ENCODE measurements at places on chromosomes 2 and 18.

GRCh38 chr2:238216651-238217184, 13.2 kb upstream of the ILKAP start:
- no peak for DNase-seq

- no peak for DNase-seq
Observed at GRCh38 chr2:157441072-157441454, 2.8 kb downstream of the CYTIP start.

DNA sequence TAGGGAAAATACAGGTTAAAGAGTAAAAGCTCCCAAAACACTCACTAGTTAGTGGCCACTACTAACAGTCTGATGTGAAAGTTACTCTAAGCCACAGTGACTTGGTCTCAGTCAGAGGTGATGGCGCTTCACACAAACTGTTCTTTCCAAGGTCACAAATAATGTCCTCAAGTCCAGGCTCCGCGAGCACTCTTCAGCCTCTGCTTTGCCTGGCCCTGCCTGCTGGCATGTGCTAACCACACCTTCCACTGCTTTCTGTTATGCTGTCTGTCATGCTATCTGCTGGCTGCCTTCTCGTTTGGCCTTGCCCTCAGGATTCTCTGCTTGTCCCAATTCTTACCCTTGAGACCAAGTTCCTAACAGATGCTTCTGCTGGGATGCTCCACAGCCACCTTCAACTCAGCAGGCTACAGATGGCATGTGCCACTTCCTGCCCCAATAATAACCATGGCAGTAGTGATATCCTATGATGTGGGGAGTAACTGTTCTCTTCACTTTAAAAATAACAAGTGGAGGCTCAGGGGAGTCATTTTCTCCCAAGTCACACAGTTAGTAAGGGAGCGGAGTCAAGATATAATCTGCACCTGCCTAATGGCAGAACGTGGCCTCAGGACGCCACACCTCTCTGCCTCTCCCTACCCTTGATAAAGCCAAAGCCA, 75.7 kb downstream of the ZAP70 start:
- DNase-seq = no peak

- no peak for DNase-seq
Observed at GRCh38 chr2:38626326-38627035, 23.8 kb upstream of the HNRNPLL start.

DNA sequence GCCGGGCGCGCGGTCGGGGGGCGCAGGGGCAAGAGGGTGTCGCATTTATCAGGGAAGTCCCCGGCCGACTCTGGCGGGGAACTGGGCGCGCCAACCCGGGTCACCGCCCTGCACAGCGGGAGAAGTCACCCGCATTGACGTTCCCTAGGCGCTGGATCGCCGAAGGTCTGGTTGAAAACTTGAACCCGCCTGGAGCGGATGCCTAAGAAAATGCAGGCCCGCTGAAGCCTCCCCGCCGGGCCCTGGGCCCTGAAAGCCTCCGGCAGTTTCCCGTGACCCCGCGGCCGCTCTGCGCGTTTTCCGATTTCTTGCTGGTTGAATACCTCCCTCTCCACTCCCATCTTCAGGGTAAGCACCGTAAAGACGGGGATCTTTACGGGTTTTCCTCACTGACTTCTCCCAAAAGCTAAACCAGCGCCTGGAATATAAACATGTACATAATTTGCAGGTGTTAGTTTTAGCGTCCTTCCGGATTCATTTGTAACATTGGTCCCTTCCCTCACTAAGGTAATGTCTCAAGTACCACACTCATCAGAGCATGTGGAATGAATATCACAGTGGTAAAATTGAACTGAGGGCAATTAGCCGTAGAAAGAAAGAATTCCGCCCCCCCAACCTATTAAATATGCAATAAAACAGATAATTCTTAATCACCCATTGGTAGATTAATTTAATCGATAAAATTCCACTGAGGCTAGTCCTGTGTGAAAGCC, 675 bp upstream of the SPIRE1 start:
- no peak for DNase-seq

DNA sequence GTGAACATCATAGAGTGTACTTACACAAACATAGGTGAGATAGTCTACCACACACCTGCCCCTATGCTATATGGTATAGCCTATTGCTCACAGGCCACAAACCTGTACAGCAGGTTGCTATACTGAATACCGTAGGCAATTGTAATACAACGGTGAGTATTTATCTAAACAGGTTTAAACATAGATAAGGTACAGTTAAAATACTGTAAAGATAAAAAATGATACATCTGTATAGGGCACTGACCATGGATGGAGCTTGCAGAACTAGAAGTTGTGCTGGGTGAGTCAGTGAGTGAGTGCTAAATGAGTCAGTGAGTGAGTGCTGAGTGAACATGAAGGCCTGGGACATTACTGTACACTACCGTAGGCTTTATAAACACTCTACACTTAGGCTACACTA, 267.0 kb upstream of the HS6ST1 start:
- DNase-seq = no peak

DNA sequence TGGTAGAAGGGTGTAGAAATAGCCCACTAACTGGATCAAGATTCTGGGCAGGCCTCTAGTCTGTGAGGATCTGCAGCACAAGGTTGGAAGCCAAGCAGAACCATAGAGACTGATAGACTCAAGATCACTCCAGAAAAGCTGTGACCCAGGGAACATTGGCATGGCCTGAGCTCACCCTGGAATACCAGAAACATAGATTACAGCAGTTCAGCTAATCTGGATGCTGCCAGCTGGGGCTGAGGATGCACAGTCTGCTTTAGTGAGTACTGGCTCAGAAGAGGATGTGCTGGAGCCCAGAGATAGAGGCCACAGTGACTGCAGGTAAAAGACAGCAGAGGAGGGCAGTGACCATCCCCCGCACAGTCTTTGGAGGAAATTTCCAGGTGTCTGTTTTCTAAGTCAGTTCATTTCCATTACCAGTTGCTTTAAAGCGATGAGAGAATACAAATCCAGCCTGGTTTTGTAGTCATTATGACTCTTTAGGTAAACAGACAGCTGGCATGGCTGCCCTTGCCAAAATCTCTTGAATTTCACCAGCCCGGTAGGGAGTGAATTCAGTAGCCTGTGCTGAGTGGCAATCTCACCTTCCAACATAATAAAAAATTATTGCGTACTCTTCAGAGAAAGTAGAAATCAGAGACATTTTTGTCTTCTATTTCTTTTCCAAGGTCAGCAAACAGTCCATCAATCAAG, 119.2 kb downstream of the ANTXR1 start:
- no peak for DNase-seq

GRCh38 chr18:74499633-74500032, 3.5 kb downstream of the CNDP2 start:
- peak; percentile 90 for DNase-seq

DNA sequence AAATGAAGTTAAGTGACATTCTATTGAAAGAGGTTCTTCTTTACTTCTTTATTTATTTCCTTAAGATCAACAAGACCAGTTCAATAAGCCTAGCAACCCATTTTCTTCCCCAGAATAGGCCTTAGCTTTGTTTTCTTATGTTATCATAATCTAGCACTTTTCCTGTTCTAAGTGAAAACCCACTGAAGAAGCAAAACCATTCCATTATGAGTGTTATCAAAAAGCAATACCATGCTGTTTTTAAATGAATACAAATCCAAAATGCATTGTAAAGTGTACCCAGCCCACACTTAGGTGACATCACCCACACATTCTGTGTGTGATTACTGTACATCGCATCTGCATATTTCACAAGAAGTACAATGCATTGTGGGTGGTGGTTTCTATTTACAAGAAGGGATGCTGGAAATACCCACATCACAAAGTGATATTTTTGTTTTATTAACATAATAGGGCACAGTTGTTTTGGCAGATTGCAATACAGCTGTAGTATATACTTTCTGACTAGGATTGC, 679.5 kb downstream of the KCNJ3 start:
- no peak for DNase-seq

DNA sequence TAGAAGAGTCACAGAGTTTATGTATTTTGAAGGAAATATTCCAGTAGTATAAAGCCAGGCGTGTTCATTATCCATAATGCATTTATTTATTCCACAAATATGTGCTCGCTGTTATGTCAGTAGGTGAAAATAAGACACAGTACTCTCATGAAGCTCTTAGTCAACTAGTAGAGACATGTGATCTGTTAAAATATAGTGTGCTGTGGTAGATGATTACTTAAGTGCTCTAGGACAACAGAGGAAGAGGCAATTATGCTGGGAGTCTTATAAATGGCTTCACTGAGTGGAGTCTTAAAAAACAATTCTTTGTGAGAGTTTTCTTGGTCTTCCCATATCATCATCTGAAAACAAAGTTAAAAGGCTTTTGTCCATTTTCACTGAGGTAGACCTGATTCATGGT, 457.3 kb downstream of the XIRP2 start:
- no peak for DNase-seq

- no peak for DNase-seq
Observed at GRCh38 chr2:217360111-217360510, 500.2 kb upstream of the TNP1 start.

All from T47D (cell line).